AG09319 (cell line): ENCODE measurements at places on chromosomes 4 and X.

DNA sequence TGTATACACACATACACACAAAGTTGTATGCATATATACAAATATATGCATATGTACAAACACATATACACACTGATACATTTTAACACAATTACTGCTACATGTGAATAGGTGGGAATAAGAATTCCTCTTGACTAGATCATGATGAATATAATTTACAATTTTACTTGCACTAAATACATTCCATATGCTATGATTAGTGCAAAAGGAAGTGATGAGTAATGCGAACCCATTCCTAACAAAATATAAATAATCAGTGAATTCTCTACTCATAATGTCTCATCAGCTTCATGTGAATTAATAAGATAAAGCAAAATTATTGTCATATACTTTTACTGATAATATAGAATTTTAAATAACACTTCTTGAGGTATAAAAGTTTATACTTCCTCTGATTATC lies 1077.3 kb upstream of the PCDH10 start:
- DNase-seq: no peak

DNA sequence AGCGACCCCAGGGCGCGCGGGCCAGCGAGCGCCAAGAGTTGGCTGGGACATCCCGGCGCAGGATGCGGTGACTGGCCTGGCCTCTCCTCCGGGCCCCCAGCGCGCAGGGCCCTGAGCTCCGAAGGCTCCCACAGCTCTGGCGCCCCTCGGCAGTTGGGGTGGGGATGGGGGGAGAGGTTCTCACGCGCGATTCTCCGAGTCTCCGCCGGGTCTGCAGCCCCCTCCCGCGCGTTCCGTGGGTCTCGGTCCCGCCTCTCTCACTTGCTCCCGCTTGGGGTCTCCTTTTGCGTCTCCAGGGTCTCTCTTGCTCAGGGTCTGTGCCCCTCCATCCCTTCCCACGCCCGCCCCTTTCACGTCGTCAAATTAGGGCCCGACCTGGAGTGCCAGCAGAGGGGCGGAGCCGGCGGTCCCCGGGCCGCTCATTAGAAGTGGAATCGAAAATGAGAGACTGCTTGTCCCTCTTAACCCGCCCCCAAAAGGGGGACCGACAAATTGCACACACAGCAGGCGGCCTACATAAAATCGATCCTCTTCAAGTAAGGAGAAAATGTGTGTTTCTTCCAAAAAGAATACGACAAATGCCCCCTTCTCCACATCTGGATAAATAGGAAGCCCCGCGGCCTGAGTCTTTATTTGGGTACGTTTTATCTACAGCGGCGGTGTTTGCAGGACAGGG lies 877 bp upstream of the NKX1-1 start:
- DNase-seq: no peak

DNA sequence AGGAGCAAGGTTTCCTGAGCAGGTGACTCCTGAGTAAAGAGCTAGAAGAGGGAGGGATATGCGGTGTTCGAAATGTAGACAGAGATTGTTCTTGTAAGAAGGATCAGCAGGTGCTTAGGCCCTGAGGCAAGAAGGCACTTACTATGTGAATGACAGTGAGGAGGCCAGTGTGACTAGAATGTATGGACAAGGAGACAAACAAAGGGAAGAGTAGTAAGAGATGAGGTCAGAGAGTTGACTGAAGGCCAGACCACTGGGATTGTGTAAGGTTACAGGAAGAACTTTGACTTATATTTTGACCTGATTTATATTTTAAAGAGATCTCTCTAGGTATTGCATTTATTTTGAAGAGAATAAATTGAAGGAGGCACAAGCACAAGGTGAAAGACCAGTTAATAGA lies 118.4 kb upstream of the ENPEP start:
- DNase-seq: no peak

DNA sequence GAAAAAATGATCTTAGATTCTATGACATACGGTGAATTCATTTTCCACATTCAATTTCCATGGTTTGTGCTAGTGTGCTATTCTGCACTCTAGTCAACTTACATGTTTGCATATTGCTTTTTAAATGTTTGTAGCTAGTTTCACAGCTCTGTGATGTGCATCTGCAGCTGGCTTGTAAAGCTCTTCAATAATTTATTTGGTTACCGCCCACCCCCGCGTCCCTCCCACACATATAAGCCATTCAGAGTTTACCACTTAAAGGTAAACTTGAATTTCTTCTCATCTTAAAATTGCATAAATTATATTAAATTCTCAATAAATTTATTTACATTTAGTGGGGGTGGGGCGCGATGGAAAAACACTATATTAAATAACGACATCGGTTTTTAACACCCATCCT lies 291 bp upstream of the NBDY start:
- DNase-seq: no peak

- DNase-seq: no peak
Observed at GRCh38 chrX:13026877-13027652, 17.4 kb downstream of the FAM9C start.

GRCh38 chr4:34158878-34159277 lies 2085.4 kb downstream of the ARAP2 start:
- DNase-seq: no peak

DNA sequence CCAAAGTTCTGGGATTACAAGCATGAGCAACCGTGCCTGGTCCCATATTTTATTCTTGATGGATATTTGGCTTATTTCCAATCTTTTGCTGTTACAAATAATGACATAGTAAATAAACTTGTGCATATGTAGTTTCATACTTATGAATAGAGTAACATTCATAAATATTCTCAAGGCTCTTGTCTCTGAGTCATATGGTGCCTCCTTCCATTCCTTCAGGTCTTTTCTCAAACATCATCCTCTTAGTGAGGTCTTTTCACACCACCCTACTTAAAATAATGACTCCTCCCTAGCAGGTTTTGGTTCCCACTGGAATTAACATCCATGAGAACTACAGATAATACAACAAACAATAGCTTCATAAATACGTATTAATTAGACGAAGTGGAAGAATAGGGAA lies 416.6 kb downstream of the IQCM start:
- no peak for DNase-seq

DNA sequence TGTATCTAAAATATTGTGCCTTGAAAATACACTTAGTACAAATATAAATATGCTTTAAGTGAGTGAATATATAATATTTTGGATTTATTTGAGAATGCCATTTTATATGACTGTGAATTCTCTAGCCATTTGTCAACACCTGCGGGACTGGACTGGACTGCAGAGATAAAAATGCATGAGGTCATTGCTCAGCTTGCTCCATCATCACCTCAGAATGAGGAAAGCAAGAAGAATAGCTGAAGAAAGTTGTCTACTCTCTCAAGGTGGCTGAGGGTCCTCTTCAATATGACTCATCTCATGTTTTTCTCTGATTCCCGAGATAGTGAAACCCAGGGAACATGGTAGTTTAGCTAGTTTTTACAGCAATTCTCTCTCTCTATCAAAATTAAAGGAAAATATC lies 732.5 kb upstream of the AGA start:
- DNase-seq: no peak

DNA sequence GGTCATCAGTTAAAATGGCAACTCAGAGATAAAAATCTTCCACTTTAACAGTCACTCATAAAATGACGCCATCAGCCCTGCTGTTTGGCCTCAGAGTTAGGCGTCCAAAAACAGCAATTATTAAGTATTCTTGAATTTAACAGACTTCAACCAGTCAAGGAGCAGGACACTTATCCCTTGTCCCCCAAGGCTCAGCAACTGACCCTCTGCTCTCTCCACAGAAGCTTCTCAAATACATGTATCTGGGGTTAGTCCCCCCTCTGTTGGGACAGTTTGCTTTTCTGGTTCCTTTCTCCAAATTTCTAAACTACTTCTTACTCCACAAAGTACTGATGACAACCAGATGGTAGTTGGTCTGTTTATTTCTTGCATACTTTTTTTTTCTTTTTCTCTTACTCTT lies 54.4 kb downstream of the SOD3 start:
- DNase-seq: no peak

DNA sequence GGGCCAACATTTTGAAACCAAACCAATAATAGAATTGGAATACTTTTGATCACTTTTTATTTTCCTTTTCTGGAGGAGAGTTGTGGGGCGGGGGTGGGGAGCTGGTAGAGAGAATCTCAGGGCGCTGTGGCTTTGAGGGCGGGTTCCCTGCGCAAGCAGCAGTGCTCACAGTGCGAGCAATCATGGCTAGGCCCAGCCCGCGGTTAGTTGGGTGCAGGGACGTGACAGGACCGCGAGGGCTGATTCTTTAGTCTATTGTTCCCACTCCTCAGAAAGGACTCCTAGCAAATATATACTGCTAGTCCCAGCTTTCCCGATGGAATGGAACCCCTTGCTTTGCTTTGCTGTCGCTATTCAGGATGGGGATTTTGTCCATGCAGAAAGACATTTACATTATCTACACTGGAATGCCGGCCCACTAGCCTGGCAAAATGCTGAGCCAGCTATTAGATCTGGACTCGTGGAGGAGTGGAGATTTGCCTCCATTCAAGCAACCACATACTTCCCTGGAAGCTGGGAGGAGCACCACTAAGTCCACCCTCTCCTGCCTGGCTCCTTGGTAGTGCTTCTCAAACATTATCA lies 23.9 kb upstream of the APLN start:
- DNase-seq: no peak

DNA sequence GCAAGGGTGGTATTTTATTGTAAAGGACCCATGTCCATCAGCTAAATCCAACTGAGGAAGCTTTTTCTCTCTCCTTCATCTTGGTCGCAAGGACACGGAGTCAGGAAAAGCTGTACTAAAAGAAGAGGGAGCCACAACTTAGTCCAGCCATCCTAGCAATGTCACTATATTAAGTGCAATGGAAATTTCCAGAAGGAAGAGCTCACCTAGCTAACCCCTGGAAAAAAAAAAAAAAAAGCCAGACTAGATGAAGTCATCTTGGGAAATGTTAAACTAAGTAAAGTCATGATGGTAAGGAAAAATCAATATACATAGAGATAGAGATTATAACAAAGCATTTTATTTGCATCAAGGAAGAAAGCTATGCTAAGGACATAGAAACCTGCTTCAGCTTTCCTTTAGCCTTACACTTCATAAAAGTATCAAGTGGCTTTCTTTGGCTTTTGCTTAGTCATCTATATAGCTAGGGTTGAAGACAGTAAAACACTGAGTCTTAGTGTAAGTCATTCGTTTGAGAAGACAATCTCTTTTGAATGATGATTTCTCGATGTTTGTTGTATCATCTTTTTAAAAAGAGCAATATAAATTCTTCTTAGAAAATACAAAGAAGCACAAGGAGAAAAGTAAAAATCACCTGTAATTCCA lies 18.6 kb upstream of the CA5B start:
- no peak for DNase-seq

- no peak for DNase-seq
Observed at GRCh38 chr4:168787801-168788595, 222.1 kb downstream of the CBR4 start.

GRCh38 chr4:89703829-89704590 lies 133.0 kb downstream of the SNCA start:
- DNase-seq: no peak

DNA sequence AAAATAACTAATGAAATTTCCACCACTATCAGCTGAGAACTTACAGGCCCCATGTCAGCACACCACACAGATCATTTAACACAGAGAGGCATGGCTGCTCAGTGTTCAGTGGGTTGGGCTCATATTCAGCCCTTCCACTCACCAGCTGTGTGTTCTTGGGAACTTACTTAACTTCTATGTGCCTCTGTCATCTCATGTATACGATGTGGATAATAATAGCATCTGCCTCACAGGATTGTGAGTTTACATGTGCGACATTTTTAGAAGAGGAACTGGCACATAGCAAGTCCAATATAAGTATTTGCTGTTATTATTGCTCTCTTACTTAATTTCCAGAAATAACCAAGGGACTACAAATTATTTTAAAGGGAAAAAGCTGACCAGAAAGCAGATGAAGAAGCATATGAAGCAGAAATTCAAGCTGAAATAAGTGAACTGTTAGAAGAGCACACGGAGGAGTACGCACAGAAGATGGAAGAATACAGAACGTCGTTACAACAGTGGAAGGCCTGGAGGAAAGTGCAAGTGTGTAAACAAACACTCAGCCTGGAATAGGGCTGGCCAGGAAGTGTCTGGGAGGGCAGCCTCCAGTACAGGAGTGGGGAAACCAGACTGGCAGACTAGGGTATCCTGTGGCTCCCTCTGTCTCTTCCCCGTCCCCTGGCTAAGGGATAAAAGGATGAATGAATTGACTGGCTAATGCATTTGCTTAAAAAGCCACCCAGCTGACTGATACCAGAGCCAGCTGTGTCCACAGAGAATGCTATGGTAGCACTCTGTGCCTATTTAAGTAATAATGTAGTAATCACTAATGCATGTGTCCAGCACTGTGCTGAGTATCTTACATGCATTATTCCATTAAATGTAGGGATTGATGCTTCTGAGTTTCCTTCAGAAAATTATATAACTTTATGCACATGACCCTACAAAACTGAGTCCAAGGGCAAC lies 67.1 kb downstream of the CC2D2A start:
- no peak for DNase-seq

DNA sequence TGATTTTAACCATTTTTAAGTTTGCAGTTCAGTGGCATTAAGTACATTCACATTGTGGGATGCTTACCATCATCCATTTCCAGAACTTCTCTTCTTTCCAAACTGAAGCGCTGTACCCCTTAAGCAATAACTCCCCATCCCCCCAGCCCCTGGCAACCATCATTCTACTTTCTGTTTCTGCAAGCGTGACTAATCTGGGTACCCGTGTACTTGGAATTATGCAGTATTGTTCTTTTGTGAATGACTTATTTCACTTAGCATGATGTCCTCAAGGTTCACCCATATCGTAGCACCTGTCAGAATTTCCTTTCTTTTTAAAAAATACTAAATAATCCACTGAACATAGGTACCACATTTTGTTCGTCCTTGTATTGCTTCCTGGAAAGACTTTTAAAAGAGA lies 32.9 kb downstream of the USP9X start:
- DNase-seq: no peak

DNA sequence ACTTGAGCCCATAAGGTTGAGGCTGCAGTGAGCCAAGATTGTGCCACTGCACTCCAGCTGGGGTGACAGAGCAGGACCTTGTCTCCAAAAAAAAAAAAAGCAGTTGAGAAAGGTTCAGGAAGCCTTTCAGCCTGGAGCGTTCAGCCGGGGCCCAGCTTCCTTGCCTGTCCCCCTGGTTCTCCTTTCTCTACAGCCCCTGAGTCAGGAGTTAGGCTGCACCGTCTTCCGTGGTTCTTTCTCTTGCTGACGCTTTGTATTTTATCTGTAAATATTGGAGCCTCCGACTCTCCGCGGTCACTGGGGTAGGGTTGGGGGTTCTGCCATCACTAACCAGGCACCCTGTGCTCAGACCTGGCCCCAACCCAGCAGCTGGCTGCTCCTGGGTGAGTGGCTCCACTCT lies 13.8 kb upstream of the UVSSA start:
- DNase-seq: no peak

GRCh38 chrX:15749642-15750610 lies 11.9 kb downstream of the CA5B start:
- DNase-seq: no peak

DNA sequence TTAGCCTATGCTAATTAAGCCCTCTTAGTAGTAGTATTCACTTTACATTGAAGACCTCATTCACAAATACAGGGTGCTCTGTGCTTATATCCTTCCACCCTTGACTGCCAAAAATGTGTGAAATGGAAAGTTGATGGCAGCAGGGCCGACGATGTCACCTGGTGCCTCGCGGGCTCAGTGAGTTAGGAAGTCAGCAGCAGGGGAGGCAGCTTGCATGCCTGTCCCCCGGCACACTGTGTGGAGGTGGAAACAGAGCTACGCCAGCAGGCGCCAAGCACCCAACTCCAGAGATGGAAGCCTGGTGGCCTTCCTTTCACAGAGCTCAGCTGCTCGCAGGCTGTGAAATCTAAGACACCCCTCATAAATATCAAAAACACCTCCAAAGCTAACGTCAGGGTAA lies 8.4 kb downstream of the MSL3 start:
- DNase-seq: no peak
